ENCODE measurements at places on chromosomes 1 and 21.

DNA sequence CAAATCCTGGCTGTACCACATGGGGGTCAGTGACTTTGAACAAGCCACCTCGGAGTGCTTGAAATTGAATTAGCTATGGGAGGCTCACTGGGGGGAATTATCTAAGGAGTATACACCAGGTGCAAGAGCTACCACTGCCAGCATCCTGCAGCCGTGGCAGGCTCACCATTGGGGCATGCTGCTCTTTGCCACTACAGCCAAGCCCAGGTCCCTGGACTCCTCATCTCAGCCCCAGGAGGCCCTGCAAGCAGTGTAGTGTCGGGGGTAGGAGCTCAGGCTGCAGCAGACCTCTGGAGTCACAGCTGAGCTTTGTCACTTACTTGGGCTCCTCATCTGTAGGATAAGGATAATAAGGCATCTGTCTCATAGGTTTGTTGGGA lies 35.3 kb downstream of the ACOT11 start:
- no peak for DNase-seq

GRCh38 chr1:107662971-107663370 lies 302.0 kb downstream of the VAV3 start:
- no peak for DNase-seq

DNA sequence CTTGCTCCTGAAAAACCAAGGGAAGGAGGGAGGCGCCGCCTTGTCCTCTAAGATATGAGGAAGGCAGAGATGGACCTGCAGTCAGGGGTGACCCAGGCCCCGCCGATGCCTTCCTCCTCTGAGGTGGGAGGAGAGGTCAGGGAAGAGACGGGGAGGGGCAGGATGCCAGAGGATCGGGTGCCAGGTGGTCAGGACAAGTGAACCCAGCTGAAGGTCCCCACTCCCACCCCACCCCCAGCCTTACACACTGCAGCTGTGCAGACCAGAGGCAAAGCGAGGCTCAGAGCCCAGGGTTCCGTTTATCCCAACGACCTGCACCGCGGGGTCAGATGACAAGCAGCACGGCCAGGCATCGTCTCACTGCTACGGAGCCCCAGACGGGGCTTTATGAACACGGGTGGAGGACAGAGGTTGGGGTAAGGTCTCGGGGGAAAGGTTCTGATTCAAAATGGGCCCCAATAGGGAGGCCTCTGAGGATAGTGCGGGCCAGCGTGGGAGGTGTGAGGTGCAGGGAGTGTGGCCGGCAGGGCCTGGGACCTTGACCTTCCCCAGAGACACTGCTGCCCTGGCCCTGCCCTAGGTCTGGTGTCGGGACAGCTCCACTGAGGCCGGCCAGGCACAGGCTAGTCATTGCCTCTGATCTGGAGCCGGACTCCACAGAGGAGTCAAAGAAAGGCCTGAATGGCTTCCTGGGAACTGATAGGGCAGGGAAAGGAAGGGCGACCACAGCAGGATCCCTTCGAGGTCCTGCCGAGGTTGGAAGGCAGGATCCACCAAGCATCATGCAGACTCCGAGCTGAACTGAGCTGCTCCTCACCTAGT lies 112.4 kb downstream of the WDR4 start:
- no peak for DNase-seq

GRCh38 chr1:205748403-205749233 lies 1.4 kb downstream of the NUCKS1 start:
- DNase-seq: peak; percentile 15

GRCh38 chr1:222126052-222126451 lies 384.2 kb upstream of the DUSP10 start:
- DNase-seq: no peak

DNA sequence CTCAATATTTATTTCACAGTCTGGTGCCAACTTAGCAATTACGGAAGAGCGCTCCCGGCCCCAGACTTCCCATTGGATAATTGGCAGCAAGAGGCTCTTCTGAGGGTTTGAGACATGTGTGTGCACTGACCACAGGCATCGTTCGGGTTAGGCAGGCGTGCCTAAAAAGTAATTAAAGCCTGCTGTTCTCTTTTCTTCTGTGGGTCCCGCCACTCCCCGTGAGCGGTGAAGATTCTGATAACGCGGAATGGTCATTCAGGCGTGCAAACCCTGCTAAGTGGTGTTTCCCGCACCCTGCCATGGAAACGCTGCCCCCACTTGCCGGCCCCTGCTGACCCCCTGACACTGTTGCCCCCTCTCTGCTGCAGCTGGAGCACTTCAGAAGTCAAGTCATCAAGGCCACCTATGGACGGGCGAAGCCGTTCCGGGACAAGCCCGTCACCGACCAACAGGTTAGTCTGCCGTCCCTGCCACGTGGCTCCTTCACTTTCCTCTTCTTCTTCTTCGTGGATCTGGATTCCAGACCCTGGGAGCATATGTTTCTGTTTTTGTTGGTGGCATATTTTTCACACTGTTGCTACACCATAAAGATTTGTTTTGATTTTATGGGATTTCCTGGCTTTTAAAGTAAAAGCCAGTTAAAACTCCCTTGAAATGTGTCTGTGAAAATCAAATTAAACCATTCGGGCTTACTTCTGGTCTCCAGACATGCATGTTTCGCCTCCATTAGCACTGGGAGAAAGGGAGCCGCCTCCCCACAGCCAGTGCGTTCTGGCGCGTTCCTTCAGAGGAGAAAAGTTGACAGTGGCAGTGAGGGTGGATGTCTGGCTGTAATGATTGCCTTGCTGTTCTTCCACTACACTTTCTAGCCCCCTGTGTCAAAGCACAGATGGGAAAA lies 79.9 kb downstream of the FHAD1 start:
- DNase-seq: no peak

- DNase-seq: no peak
Measured at GRCh38 chr1:222936042-222936441, 121.2 kb downstream of the DISP1 start.

GRCh38 chr1:114334297-114334696 lies 176.7 kb downstream of the TRIM33 start:
- no peak for DNase-seq

- DNase-seq: no peak
Measured at GRCh38 chr1:15224259-15224869, 22.7 kb upstream of the FHAD1 start.

GRCh38 chr1:22761821-22762220 lies 51.2 kb downstream of the EPHB2 start:
- DNase-seq: no peak

DNA sequence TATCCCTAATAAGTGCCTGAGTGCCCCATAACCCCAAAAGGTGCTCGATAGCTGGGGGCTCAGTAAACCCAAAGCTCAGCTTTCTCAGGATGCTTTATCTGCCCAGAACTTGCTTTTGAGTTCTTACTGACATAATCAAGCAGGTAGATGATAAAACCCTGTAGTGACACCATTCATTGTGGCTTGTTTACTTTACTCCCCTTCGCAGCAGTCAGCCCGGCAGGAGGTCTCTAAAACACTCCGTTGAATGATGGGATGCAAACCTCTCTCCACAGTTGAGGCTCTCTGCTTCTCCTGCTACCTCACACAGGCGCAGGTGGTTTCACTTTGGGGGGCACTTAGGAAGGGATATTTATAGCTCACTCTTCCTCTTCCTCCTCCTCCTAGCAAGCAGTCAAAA lies 349.4 kb downstream of the HLX start:
- DNase-seq: no peak

GRCh38 chr1:219086956-219087469 lies 86.7 kb upstream of the LYPLAL1 start:
- no peak for DNase-seq

- DNase-seq: no peak
Measured at GRCh38 chr1:109078317-109078716, 2.5 kb upstream of the TAF13 start.

DNA sequence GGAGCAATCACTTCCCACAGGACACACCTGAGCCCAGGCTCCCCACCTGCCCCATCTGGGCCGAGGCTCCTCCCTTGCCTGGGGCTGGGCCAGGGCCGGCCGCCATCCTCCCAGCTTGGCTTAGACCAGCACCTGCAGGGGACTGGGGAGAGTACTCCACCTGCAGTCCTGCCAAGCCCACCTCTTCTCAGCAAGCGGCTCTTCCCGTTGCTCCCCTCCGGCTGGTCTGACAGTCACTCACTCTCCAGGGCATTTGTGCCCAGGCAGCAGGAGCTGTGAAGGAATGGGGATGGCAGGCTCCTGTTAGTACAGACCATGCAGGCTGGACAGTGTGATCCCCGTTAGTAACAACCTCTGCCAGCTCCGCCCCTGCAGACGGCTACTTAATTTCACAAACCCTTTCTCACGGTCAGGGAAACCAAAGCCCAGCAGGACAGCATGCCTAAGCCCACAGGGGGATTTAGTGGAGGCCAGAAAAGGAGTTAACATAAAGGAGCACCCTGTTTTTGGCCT lies at the start of gene FYB2:
FYB2 (minus strand) TSS at position 18 of the 513 bp plus-strand sequence. CDS start 114 bp downstream, outside the sequence.
- DNase-seq: no peak

- no peak for DNase-seq
Measured at GRCh38 chr1:64320470-64320869, 117.0 kb downstream of the UBE2U start.

GRCh38 chr1:33175865-33176264 lies 6.0 kb downstream of the TRIM62 start:
- DNase-seq: no peak

DNA sequence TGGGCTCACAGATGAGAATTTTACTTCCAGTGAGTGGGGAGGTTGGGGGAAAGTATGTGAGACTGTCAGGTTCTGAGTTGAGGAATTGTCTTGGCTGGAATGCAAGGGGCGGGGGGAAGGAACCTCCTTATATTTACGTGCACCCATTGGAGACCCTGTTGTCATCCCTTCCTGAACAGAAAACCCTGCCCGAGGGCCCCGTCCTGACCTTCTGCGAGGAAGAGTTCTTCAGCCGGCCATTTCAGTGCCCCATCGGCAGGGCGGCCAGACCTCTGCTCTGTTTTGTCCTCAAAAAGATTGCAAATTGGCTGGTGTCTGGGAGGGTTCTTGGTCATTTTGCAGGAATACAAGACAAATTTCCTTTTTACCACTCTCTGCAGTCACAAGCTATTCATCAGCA lies 7.1 kb downstream of the KIF26B start:
- DNase-seq: no peak

DNA sequence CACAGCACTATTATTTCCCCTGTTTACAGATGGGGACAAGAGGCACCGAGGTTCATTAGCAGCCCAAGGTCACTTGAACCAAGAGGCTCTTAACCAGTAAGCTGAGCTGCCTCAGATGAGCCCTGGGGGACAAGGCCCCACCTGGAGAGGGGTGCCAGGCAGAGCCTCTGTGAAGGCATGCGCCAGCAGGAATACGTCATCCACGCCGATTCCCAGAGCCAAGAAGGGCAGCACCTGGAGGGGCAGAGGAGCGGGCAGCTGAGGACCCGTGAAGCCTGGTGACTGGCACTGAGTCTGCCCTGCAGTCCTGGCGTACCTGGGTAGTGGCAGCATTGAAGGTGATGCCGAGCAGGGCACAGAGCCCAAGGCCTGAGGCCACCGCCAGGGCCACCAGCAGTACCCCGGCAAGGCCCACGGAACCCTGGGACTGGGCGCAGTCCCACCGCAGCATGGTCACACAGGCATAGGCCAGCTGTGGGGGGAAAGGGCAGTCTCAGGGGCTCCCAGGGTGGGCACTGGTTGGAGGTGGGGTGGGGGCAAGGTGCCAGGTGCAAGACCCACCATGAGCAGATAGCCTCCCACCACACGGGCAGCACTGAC lies 14.1 kb downstream of the PTCH2 start:
- DNase-seq: no peak

DNA sequence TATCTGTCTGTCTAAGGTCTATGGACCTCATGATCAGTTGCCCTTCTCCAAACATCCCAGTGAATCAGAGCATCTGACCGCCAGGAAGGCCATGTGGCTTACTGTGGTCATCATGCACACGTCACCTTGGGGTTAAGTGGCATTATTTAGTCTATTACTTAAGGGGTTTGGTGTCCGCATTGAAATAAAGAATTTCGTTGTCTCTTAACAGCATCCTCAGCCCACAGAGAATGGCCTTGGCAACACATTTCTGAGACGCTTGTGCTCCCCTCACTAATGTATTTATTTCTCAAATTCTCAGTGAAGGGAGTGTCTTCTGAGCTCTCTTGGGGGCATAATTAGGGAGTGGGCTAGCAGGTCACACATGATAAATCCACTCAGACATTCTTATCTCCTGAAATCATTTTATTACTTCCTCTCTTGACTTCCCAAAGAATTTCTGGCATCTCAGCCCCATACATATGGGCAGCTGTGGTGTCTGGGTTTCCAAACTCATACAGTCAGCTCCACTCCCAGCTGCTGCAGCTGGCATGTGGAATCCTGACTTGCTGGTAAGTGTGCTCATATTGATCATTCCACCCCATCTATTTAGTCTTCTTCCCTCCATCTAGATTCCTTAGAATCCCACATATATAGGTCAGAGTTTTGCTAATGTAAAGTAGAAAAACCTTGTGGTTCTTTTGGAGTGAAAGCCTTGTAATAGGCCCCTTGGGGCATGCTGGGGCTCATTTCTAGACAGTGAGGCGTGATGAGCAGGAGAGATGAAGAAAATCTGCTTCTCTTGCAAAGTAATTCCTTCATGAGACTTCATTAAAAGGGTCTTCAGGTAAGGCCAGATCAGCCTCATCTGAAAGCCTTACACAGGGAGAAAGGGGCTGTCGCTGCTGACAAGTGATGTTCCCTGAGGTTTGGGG lies 110.5 kb downstream of the HHAT start:
- DNase-seq: no peak

GRCh38 chr1:89001510-89001909 lies 9.1 kb upstream of the KYAT3 start:
- DNase-seq: no peak

- no peak for DNase-seq
Measured at GRCh38 chr1:150127464-150127863, 22.3 kb upstream of the PLEKHO1 start.

GRCh38 chr1:117067533-117068370 lies 7.6 kb downstream of the TTF2 start:
- no peak for DNase-seq

GRCh38 chr21:45297329-45297728 lies 9.6 kb upstream of the POFUT2 start:
- no peak for DNase-seq

DNA sequence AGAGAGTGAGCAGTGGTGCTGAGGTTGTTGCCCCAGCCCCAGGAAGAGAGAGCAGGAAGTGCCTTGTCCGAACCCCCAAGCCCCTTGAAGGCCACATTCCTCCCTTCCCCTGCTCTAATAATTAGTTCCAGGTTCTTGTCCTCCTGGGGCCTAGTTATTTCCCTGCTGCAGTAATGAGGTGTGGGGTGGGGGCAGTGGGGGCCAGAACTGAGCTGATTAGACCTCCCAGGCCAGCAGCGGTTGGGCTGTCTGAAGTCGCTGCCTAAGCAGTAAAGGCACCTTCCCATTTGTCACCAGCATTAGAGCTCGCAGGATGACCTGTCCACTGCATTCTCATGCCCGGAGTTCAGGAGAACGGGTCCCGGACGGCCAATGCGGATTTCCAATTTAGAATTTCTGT lies 186.5 kb upstream of the CSF3R start:
- no peak for DNase-seq

- DNase-seq: no peak
Measured at GRCh38 chr1:246160905-246161304, 346.2 kb downstream of the SMYD3 start.

GRCh38 chr1:182217967-182218366 lies 156.5 kb upstream of the ZNF648 start:
- no peak for DNase-seq

GRCh38 chr21:14070049-14070893 lies 140.5 kb downstream of the LIPI start:
- peak; percentile 38 for DNase-seq

- no peak for DNase-seq
Measured at GRCh38 chr1:76463849-76464248, 389.3 kb downstream of the ST6GALNAC3 start.
